CD4-positive, alpha-beta T cell treated with Interferon gamma for 1 hour (primary cell): ENCODE measurements at places on chromosomes 2 and 18.

DNA sequence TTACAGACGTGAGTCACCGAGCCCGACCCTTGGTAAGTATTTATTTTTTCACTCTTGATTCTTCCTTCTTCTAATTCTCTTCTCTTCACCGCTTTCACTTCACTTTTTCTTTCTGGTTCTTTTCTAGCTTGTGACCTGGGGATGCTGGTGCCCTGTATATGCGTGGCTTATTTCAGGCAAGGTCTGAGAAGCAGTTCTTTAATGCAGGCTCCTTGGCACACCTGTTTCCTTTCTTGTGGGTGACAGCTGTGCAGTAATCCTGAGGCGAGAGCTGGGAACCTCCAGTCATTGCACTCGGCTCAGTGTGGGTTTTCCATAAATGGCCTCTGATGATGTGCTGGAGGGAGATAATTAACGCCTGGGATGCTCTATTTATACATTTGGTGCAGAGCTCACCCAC, 193.8 kb downstream of the TSN start:
- DNase-seq: no peak

DNA sequence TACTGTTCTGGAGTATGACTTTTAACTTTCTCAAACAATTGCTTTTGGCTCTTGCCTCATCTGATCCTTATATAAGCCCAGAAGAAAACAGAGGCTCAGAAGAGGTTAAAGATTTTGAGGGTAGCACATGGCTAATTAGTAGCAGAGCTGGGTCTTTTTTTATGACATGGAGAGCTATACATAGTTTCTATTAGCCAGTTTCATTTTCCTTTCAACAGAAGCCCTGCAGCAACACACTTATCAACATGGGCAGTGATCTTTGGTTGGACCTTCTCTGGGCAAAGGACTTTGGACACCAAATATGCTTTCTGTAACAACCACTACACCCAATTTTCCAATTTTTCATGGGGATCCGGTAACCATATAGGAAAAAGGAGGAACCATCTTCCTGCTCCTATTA, 64.9 kb downstream of the NCKAP5 start:
- DNase-seq: no peak

DNA sequence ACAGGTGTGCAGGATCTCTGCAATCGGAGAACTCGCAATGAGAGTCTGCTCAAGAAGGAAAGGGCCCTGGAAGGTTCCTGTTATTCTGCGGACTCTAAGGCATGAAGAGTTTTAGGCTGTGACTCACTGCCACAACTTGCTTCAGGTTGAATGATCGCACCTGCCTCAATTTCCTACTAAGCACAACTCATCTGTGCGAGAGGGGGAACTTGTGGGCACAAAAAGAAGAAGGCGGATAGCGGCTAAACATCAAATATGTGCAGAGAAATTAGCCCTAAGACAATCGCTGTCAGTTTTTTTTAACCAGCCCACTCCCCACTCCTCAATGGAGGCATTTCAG, 14.0 kb upstream of the CREG2 start:
- DNase-seq: peak; percentile 16

DNA sequence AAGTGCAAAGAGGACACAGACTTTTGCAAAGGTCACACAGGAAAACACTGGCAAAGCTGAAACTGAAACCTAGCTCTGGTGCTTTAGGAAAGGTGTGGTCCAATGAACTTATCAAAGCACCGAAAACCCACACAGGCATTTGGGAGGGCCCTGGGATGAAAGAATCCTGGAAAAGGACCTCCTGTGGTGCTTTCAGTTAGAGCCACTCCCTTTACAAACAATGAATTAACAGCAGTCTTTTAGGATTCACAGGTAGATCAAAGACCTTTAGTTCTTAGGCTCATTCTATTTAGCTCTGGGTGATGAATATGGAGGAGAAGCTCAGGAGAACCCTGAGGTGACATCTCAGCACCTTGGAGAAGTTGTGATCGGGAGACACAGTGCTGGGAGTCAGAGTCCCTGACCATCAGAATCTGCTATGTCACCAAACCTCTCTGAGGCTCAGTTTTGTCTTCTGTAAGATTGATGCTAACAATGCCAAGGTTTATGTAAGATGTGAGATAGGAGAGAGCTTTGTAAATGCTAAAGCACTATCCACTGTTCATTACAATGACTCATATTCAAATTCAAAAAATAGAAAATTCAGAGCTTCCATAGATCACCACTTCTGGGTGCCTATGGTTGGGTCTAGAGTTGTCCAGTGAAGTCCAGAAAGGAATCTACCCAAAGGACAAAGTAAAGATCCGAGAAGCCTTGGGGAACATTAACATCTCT, 39.3 kb downstream of the VSNL1 start:
- DNase-seq: no peak

DNA sequence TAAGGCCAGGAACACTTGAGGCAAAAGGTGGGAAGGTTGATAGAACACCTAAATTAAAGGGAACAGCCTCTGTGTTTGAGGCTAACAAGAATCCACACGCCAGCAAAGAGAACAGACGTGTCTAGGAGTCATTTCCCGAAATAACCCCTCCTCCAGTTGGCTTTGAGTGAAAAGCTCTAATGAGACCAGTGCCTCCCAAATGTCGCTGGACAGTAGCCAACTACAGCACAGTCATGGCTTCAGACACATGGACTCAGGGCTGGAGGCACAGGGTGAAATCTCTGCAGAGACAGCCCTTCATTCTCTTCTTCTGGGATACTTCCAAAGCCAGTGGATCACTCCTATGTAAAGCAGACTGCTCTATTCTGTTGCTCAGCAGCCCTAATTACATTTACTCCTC, 49.6 kb downstream of the SOWAHC start:
- no peak for DNase-seq

GRCh38 chr2:23538566-23538965, 153.6 kb downstream of the KLHL29 start:
- DNase-seq: no peak

DNA sequence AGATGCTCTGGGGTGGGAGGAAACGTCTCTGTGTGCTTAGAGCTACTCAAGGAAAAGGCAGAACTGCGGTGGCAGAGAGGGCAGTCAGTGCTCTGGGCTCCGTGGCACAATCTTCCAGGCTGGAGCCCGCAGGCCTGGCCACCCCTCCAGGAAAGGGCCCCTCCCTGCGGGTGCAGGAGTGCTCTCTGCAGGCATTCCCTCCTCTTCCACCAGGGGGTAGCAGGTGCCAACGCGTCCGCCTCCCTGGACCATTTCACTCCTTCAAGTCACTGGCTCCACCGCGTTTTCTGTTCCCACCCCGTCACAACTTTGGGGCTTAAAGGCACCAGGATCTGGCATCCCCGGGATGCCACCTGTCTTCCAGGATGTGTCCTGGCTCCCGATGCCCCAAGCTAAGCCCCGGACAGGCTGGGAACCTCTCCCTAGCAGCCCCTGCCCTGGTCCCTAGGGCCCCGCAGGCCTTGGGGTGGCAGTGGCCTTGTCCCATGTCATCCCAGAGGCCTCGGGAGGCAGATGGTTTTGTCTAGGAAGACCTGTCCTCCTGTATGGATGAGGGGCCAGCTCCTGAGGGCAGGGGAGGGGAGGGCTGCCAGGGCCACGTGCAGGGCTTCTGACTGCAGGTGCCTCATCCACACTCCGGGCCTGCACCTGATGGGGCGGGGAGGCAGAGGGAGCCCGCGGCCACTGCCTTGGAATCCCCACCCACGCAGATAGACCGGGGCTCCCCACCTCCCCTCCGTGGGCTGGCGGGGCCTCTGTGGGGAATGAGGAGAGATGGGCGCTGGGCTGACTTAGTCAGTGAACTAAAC, 26.4 kb downstream of the KCNIP3 start:
- DNase-seq: no peak

DNA sequence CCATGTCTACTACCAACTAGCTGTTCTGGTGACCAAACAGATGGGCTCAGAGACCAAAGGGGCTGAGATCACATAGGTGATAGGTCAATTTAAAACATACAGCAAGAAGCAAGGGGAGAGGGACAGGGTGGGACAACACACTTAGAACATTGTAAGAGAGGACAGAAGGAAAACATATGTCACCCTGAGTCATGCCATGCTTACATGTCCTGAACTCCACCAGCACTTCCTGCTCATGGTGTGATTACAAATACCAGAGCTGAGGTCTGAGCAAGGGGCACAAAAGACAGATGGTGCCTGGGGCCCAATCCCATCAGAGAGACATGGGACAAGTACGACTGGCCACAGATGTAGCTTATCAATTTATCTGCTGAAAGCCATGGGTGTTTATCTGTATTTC, 28.7 kb upstream of the GALNT14 start:
- no peak for DNase-seq

DNA sequence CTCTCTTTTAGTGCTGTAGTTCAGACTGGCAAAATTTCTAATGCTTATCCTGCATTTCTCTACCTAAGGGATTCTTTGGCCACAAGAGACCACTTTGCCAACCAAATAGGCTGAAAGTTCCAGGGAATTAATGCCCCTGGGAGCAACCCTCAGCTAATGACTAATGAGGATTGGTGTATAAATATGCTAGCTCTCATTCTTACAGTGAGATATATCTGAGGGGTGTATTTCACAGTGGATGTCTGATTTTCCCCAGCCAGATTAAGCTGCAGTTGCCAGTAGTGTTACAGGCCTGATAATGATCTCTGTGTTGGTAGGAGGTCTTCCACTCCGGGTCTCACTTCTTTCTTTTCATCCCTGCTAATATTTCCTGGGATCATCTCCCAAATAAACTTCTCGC, 90.4 kb downstream of the GULP1 start:
- DNase-seq: no peak

GRCh38 chr18:48616484-48617255, 77.8 kb downstream of the CTIF start:
- no peak for DNase-seq

DNA sequence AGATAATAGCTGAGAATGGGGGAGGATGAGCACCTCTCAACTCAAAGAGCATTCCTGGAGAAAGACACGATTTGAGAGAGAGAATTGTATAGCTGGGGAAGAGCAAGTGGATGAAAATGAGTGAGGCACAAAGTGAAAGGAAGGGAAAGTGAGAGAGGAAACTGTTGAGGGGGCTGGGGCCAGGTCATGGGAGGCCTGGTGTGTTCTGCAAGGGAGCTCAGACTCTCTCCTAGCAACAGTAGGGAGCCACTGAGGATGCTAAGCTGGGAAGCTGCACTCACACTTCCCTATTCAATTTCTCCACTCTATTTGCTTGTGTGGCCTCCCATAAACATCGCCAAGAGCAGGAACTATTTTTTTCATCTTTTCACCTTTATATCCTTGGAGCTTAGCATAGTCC, 14.8 kb downstream of the EVA1A start:
- DNase-seq: no peak

DNA sequence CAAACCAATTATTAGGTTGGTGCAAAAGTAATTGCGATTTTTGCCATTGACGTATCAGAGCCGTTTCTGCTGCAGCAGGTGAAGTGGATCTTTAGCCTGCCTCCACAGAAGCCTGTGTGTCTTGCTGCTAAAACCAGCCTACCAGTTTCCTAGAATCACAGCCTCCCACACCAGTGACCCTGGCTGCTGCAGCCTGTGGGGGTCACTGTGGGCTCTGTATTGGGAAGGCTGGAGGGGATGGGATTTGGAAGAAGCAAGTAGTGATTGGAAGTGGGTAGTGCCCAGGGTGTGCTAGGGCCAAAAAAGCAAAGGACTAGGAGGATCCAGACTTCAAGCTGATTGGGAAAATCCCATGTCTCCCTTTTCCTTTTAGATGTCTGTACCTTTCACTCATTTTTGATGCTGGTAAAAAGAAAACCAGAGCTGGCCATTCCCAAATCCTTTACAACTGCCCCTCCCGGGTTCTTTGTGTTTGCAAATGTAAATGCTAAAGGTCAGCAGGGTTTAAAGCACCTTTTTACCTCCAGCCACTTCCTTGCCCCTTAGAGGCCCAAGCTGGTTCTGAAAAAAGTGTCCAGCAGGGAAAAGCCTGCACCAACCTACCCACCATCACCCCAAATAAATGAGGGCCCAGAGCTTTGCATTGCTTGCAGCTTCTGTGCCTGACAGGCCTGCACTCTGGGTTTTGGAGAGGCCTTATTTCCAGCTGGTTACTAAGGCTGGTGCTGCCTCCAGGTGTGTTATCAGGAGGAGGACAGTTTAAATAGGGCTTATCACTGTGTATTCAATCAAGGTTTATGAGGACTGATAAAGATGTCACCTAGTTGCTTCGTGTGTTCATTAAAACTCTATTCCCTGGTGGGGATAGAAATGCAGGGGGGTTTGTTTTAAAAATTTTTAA, 172.0 kb downstream of the MIB1 start:
- no peak for DNase-seq

DNA sequence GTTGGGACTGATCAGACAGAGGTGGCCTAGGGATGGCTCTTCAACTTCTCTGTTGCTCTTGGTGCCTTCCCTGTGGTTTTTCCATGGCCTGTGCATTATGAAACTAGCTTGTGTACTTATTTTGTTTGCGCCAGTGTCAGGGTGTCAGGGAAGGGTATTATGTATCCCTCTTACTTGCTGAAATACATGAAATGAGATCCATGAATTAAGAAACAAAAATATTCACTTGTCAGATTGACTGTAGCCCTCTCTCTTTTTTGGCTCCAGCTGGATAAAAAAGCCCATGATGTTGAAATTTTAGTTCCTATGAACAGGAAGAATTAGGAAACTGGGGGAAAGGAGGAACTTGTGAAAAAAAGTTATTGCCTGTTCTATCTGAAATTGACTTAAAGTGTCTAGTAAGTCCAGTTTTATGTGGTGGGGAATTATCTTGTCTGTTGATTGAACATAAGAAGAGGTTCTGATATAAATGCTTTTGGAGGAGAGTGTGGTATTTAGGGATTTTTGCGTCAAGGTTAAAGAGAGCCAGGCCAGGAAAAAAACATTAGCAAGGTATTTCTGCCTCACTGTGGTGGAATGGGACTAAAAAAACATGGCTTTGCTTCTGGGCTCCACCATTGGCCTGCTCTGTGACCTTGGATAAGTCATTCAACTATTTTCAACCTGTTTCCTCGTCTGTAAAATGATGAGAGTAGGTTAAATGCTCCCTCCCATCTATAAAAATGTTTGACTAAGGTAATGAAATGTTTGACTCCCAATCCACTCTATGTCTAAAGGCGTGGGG, 12.0 kb downstream of the UGP2 start:
- DNase-seq: no peak

DNA sequence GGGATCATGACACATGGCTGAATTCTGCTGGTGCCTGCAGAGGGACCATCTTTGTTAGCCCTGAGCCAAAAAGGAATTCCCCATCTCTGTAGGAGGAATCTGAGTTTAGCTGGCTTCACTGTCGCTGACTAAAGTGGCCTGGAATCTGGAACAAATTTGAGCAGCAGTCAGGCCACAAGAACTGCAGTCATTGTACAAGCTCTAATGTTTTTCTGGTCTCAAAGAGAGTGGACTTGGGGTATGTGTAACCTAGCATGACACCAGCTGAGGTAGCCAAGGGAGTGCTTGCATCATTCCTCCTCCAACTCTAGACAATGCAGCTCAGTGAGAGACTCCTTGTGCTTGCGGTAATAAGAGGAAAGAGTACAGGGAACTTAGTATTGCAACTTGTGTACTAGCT, 539.1 kb upstream of the LRRTM4 start:
- DNase-seq: no peak
